ENCODE measurements at places on chromosomes 2 and 18.

- DNase-seq, result no peak
Observed at GRCh38 chr2:134280726-134281125, 26.9 kb downstream of the MGAT5 start.

DNA sequence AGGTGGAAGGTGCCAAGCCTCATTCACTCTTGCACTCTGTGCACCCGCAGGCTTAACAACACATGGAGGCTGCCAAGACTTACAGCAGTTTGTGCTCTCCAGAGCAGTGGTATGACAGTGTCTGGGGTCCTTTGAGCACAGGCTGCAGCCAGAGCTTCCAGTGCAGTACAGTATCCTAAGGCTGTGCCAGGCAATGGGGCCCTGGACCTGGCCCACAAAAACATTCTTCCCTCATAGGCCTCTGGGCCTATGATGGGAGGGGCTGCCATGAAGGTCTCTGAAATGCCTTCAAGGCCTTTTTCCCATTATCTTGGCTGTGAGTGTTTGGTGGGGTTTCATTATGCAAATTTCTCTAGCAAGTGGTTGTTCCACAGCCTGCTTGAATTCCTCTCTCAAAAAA, 74.8 kb downstream of the MAP2 start:
- DNase-seq, result no peak

DNA sequence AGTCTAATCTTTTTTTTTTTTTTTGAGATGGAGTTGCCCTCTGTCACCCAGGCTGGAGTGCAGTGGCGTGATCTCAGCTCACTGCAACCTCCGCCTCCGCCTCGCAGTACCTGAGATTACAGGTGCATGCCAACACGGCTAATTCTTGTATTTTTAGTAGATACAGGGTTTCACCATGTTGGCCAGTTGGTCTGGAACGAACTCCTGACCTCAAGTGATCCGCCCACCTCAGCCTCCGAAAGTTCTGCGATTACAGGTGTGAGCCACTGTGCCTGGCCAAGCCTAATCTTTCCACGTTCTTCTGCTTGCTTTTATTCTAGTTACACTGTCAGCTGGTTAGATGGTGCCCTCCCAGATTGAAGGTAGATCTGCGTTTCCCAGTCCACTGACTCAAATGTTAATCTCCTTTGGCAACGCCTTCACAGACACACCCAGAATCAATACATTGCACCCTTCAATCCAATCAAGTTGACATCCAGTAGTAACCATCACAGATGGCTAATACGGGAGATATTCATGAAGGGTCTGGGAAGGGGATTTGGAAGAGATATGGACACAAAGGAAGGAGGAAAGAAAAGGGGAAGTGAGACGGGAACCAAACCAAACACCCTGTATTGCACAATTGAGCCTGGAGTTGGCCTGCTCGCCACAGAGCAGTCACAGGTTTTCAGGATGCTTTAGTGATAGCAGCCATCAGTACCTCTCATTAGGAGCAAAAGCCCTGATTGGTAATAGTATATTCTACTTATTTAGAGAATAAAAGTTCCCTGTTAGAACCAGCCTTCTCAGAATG, 229.8 kb downstream of the PIK3C3 start:
- no peak for DNase-seq

DNA sequence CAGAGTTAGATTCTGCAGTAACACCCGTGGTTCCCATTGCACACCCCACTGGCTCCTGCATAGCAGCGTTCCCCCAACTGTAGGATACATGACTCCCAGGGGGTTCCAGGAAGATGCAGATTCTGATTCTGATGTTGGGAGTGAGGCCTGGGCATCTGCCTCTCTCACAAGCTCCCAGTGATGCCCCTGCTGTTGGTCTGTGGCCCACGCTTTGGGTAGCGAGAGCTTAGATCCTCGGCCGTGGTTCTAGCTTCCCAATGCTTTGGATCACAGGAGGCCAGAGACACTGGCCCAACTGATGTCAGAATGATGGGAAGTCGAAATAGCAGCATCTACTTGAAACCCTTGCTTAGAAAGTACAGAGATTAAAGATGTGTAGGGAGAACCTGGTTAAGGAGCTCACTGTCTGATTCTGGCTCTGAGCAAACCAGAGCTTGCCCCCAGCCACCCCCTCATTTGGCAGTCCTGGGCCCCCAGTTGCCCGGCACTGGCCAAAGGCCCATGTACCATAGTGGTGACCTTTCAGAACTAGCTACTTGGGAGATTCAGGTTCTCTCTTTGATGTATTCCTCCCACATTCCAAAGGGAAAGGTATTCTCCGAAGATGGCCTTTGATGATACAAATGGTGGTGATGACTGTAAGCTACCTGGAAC, 197.5 kb downstream of the FAM210A start:
- no peak for DNase-seq

DNA sequence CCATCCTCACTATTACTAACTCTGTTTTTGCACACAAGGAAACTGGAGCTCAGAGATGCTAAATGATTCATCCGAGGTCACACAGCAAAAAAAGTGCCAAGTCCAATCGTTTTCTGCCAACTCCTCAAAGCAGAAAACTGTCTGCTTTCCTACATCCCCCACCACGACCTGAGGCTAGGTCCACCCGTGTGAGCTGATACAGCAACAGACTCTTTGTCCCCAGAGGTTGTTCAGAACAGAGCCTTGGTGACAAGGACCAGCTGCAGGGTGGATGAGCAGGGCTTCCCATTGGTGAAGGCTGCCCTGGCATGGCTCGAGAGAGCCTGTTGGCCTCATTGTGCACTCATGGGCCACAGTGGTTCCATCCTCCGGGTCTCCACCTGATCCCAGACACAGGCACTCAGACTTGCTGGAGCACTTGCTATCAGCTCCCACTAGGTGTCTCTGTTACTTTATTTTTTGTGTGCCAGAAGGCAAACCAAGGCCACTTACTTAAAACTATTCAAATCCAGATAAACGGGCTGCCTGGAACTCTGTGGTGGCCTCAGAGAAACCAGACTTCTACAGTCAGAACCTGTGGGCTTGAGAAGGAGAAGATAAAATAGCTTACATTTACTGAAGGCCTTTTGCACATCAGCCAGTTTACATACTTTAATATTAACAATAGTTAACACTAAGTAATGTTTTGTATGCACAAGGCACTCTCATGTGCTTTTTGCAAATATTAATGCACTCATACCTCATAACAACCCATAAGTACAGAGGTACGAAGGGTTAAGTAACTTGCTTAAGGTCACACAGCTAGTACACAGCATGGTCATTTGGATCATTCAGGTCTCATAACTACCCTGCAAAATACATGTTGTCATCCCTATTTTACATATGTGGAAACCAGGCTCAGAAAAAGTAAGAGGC, 62.9 kb upstream of the CTIF start:
- no peak for DNase-seq

DNA sequence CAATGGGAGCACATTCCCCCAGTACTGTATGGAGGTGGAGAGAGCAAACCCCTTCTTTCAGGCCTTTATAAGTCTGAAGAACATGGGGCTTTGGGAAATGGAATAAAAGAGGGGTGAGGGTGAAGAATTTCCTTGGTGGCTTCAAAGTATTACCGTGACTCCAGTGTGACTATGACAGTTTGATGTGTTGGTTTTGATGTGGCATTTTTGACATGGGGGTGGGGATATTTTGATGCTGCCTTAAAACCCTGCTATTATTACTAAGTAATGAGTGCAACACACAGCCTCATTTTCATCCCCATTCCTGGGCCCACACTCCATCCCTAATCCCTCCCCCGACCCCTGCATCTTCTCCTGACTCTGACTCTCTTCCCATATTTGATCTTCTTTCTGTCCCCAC, 23.6 kb downstream of the QPCT start:
- DNase-seq, result no peak

- DNase-seq, result peak; percentile 98
Observed at GRCh38 chr18:63237881-63238692, 81.5 kb downstream of the BCL2 start.

- DNase-seq, result no peak
Observed at GRCh38 chr18:34039201-34039600, 185.5 kb downstream of the NOL4 start.

GRCh38 chr2:159790323-159790722, 7.7 kb downstream of the CD302 start:
- no peak for DNase-seq

- no peak for DNase-seq
Observed at GRCh38 chr2:72926811-72927465, 9.6 kb downstream of the EMX1 start.

- peak; percentile 67 for DNase-seq
Observed at GRCh38 chr2:77161009-77161408, 361.2 kb downstream of the LRRTM4 start.

- DNase-seq, result no peak
Observed at GRCh38 chr2:161995553-161996016, 78.4 kb downstream of the DPP4 start.

DNA sequence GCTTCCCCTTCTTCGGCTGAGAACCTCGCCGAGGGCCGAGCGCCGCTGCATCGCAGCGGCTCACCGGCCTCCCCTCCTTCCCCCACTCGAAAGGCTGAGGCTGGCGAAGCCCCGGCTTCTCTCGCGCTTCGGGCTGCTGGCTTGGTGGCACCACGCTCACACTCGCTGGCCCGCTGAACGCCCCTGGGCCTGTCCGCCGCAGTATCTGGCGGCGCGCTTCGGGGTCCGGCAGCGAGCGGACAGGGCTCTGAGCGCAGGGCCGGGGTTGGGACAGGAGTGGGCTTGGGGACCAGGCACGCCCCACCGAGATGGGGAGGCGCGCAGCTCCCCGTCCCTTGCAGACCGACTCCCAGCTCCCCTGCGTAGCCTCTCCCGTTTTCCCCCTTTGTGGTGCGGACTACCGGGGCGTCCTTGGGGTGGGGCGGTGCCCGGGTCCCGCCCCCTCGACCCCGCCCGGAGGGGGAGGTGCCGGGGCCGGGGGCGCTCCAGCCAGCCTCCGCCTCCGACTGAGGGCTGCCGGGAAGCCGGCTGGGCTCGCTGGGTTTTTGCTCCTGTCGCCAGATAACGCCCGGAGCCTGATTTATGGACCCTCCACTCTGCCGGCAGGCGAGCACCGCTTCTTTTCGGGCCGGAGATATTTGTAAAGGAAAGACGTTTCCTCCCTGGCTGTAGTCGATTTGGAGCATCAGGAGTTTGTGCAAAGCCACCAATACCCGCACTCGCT, 3.8 kb downstream of the GBX2 start:
- DNase-seq, result no peak

- no peak for DNase-seq
Observed at GRCh38 chr2:145728511-145728910, 1208.6 kb upstream of the ZEB2 start.

DNA sequence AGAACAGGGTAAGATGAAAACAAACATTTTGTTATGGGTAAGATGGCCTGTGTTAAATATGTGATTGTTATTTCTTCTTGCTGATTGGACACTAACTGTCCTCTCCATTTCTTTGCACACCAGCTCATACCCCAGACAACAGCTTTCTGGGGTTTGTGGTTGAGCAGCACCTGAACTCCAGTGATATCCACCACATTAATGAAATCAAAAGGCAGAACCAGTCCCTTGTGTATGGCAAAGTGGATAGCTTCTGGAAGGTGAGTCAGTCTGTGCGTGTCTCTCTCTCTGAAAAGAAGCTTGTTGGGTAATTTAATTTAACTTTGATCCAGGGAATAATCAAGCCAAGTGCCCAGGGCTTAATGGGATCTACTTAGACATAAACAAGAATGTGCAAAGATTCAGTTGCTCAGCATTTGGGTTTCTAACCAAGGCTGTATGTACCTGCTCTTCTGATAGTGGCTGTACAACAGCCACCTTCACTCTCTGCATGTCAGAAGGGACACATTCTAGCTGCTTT, 108.3 kb downstream of the MGAT5 start:
- no peak for DNase-seq

- no peak for DNase-seq
Observed at GRCh38 chr18:58539659-58540380, 89.1 kb downstream of the ALPK2 start.

DNA sequence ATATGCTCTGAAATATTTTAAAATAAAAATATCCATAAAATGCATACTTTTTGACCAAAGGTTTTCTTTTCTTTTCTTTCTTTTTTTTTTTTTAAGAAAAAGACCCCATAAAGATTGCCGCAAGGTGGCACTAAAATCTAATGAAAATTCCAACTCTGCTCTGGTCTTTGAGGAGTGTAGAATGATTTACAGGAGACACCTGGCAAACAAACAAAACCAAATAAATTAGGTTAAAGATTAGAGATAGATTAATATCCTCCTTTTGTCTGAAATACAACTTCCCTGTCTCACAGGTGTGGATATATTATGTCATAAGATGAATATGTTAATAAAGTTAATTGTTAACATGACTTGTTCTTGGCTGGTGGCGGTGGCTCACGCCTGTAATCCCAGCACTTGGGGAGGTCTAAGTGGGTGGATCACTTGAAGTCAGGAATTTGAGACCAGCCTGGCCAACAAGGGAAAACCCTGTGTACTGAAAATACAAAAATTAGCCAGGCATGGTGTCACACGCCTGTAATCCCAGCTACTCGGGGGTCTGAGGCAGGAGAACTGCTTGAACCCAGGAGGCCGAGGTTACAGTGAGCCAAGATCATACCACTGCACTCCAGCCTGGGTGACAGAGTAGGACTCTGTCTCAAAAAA, 3.5 kb upstream of the RHOB start:
- peak; percentile 93 for DNase-seq

DNA sequence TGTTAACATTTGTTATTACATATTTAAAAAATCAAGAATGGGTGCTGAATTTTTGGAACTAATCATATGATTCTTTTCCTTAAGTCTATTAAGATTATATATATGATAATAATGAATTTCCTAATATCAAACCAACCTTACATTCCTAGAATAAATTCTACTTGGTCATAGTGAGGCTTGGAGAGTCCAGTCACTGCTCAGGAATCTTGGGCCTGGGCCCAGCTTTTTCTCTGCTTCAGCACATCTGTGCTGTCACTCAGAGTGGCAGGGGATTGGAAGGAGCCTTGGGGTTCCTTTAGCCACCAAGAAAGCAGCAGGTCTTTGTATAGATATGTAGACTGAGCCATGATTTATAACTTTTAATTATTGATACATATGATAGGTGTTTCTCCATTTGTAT, 19.9 kb upstream of the ZAP70 start:
- DNase-seq, result no peak

- no peak for DNase-seq
Observed at GRCh38 chr2:197001921-197002320, 75.4 kb upstream of the PGAP1 start.

DNA sequence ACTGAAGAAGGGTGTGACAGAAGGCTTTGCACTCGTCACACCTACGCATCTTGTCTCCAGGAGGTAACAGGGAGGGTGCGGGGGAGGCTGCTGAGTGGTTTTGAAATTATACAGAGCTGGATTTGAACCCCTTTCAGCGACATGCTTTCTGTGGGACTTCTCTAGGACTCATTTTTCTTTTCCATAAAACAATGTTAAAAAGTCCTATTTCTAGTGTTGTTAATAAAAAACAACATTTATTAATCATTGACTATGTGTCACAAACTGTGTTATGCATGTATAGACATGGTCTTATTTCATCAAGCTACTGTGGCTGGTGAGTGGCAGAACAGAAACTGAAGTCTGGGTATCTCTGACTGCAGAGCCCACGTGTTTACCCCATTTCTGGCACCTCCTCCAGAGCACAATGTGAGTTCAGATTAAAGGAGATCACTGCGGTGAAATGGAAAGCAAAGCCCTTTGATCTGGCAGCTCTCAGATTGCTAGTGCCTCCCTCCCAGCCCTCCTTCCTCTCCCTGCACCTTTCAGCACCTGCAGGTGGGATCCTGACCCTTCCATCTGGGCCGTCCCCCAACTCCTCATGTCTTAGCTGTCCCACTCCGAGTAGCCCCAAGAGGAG, 315.5 kb upstream of the MYT1L start:
- DNase-seq, result no peak
